ENCODE measurements at places on chromosomes 16 and 17. TPM values are rescaled to one million over a fixed set of nuclear protein-coding genes. Genes with fewer than 3 reads are reported as not detected.

OTOA gene
- total RNA-seq: not detected

GRCh38 chr17:9531034-9531433 lies 44.6 kb downstream of the STX8 start:
- no peak overlapping the region for H3K4me3 ChIP-seq
- no peaks in the 10 kb centered on the region for H3K27me3 ChIP-seq
- no peaks in the 10 kb centered on the region for H3K36me3 ChIP-seq
- peaks cover 7% of the 10 kb centered on the region for H3K4me1 ChIP-seq

INTS2 gene
- 29.5 TPM for total RNA-seq

DNA sequence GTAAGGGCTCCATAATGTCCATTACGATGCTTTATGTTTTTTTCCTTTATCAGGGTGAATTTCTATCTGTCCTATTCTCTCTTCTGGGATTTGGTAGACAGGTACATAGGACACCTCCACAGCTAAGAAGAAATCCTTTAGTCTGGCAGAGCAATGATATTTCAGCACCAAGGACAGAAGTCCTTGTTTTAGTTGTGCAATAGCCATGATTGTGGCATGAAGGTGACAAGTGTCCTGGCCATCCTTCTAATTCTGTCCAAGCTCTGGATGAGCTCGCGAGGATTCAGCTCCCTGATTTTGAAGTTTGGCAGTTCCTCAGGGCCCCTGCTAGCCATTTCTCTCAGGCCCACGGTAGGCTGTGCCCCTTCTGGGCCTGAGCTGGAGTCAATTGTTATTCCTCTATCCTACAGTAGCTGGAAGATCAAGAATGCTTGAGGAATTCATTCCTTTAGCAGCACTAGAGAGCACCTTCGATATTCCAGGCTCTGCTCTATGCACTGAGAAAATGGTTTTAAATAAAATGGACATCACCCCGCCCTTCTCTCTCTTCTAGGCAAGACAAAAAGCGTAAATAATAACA lies 320.8 kb downstream of the XYLT1 start:
- H3K36me3 ChIP-seq: peaks cover 3% of the 10 kb centered on the region
- H3K4me1 ChIP-seq: no peaks in the 10 kb centered on the region
- no peak overlapping the region for H3K27ac ChIP-seq
- no peak for DNase-seq
- H3K4me3 ChIP-seq: no peak overlapping the region

DNA sequence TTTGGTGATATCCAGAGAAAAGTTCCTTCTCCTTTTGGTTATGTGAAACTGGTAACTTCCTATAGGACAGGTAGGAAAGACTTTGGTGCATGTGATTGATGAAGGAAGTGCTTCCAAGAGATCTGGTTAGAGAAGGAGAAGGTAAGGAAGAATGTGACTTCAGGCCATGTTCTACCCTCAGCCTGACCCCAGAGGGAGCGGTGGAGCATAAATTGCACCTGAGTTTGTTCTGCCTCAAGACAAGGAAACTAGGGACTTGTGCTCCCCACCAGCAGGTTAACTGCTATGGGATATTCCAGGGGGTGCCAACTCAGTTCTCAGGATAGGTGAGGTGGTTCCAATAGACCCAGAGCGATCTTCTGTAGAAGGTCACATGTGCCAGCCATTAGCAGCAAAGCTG lies 299.3 kb upstream of the XYLT1 start:
- H3K27me3 ChIP-seq: no peaks in the 10 kb centered on the region
- H3K4me3 ChIP-seq: no peak overlapping the region
- no peaks in the 10 kb centered on the region for H3K4me1 ChIP-seq
- H3K36me3 ChIP-seq: no peaks in the 10 kb centered on the region

DNA sequence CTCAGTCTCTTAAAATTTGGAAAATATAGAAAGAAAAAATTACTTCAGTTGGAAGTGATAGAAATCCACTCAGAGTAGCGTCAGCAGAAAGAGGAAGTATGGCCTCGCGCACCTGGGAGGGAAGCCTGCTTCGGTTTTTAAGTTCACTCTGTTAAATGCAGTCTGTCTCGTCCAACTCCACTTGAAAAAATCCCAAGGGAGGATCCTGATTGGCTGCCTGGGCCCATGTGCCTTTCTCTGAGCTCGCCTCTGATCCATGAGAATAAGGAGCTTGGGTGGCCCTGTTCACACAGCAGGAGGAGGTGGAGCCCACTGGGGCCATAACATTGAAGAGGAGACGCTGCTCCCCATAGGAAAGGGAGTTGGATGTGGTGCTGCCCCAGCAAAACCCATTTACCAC lies 40.7 kb downstream of the DNAJA2 start:
- H3K27me3 ChIP-seq: no peaks in the 10 kb centered on the region
- H3K36me3 ChIP-seq: peaks cover 3% of the 10 kb centered on the region

FBRS gene
- 124 TPM for total RNA-seq

GRCh38 chr17:40122999-40123810 lies 1.4 kb downstream of the MSL1 start:
- no peaks in the 10 kb centered on the region for H3K27me3 ChIP-seq
- peaks cover 35% of the 10 kb centered on the region for H3K36me3 ChIP-seq
- peak; percentile 91 for DNase-seq

- no peaks in the 10 kb centered on the region for H3K4me1 ChIP-seq
- DNase-seq: no peak
- H3K4me3 ChIP-seq: no peak overlapping the region
- H3K36me3 ChIP-seq: no peaks in the 10 kb centered on the region
- no peak overlapping the region for H3K27ac ChIP-seq
Observed at GRCh38 chr17:31425282-31426040, 34.0 kb downstream of the RAB11FIP4 start.

PITPNM3 gene
- total RNA-seq: 0.66 TPM

DNA sequence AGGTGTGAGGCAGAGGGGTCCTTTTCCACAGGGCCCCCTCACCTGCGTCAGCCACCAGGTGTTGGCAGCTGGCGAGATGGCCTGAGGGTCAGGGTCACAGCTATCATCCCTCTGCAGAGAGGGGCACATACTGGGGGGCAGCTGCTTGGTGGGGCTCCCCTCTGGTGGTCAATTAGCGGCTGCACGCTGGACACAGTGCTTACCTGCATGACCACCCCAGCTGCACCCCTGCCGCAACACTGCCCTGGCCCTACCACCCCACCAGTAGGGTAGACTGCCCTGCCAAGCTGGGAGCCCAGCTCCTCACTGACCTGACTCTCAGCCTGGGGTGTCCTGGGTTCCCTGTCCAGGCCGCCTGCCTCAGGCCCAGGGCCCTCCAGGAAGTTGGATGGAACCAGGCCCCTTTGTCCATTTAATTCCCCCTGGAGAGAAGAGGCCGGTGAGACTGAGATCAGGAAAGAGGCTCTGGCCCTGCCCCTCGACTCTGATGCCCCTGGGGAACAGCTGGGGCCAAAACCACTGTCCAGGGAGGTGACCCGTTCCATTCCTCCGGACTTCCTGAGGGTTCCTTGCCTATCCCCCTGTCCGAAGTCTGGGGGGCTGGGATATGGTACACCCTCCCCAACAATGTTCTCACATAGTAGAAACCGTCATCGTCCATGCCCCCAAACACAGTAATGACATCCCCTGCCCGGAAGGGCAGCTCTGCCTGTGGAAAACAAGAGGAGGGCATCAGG lies 23.7 kb downstream of the TSPOAP1 start:
- H3K36me3 ChIP-seq: peaks cover 22% of the 10 kb centered on the region
- DNase-seq: peak; percentile 57
- no peaks in the 10 kb centered on the region for H3K27me3 ChIP-seq
- H3K4me1 ChIP-seq: peaks cover 2% of the 10 kb centered on the region
- no peak overlapping the region for H3K27ac ChIP-seq

SAMD14 gene
- 1.0 TPM for total RNA-seq

DNA sequence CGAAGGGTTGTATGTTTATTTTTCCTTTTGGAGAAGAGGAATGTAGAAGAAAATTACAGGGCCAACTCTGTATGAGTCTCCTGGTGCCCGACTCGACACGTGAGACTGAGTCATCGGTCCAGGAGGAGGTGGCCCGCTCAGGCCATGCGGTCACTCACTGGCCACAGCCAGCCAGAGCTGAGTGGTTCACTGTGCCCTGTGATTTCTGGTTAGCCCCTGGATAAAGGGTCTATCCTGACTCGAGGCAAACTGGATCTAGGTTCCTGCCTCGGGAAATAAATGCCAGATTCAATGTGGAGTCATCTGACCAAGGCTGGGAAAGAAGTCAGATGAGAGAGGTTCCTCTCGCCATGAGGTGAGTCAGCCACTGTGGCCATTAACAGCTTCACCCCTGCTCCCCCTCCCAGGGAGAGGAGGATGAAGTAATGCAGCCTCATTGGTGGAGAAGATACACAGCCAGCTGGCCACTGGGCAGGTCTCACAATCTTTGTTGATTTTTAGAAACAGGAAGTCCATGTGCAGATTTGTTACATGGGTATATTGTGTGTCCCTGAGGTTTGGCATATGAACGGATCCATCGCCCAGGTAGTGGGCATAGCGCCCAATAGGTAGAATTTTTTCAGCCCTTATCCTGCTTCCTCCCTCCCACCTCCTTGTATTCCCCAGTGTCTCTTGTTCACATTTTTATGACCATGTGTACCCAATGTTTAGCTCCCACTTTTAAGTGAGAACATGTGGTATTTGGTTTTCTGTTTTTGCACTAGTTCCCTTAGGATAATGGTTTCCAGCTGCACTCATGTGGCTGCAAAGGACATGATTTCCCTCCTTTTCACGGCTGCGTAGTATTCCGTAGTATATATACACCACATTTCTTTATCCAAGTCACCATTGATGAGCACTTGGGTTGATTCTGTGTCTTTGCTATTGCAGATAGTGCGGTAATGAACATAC lies 21.7 kb upstream of the USP36 start:
- peaks cover 2% of the 10 kb centered on the region for H3K4me1 ChIP-seq
- DNase-seq: no peak
- H3K4me3 ChIP-seq: no peak overlapping the region
- no peaks in the 10 kb centered on the region for H3K36me3 ChIP-seq
- peaks cover 9% of the 10 kb centered on the region for H3K27me3 ChIP-seq

GRCh38 chr17:70987867-70988340 lies 818.6 kb downstream of the KCNJ2 start:
- H3K4me1 ChIP-seq: no peaks in the 10 kb centered on the region
- H3K27me3 ChIP-seq: no peaks in the 10 kb centered on the region
- no peak for DNase-seq
- no peak overlapping the region for H3K27ac ChIP-seq
- no peak overlapping the region for H3K4me3 ChIP-seq
- no peaks in the 10 kb centered on the region for H3K36me3 ChIP-seq

GRCh38 chr16:84730406-84731106 lies 30.8 kb downstream of the USP10 start:
- H3K4me1 ChIP-seq: peaks cover 43% of the 10 kb centered on the region
- peak overlapping the region; percentile 6 for H3K27ac ChIP-seq
- peak; percentile 74 for DNase-seq
- peak overlapping the region; percentile 23 for H3K4me3 ChIP-seq
- H3K27me3 ChIP-seq: no peaks in the 10 kb centered on the region
- peaks cover 10% of the 10 kb centered on the region for H3K36me3 ChIP-seq

CES4A gene
- total RNA-seq: 27.5 TPM

TBC1D3K gene
- total RNA-seq: not detected

GRCh38 chr16:35908942-35909341 lies 2449.5 kb downstream of the TP53TG3F start:
- no peak for DNase-seq
- H3K36me3 ChIP-seq: no peaks in the 10 kb centered on the region
- H3K4me1 ChIP-seq: no peaks in the 10 kb centered on the region
- H3K27ac ChIP-seq: no peak overlapping the region
- H3K4me3 ChIP-seq: no peak overlapping the region

DNA sequence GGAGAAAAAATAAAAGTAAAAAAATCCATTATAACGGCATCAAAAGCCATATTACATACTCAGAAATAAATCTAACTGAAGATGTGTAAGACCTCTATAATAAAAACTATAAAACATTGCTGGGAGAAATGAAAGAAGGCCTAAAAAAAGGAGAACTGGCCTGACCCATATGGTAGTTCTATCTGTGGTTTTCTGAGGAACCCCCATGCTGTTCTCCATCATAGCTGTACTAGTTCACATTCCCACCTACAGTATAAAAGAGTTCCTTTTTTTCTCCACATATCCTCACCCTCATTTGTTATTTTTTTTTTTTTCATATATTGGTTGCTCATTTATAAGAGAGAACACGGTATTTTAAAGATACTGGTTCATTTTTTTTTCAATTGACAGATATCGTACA lies 191.8 kb downstream of the STX8 start:
- peaks cover 2% of the 10 kb centered on the region for H3K4me1 ChIP-seq
- no peaks in the 10 kb centered on the region for H3K36me3 ChIP-seq
- no peaks in the 10 kb centered on the region for H3K27me3 ChIP-seq
- H3K27ac ChIP-seq: no peak overlapping the region
